ENCODE measurements at places on chromosomes 12 and 14.

DNA sequence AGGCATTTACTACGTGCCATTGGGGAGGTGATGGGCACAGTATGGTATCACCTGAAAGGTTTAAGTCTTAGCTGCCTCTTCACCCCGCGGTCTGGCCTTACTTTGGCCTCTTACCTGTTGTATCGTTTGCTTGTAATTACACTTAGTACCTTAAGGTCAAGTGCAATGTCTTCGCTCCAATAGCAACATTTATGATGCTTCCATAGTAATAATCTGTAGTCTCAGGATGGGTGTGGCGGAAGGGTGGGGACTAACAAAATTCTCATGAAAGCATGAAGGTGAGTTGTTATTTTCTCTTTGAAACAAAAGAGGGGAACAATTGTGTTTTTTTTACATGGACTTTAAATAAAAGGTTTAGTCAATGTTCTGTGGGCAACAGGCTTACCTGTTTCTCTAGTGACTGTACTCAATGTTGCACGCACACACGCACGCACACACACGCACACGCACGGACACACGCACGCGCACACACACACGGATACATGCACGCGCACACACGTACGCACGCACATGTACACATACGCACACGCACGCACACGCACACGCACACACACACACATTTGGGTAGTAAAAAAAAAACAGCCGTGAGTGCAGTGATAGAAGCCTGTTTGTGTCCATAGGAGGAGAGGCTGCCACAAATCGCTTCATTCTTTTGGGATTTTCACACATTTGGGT is 91.4 kb downstream of the DNAH10 start:
- no peak for DNase-seq

DNA sequence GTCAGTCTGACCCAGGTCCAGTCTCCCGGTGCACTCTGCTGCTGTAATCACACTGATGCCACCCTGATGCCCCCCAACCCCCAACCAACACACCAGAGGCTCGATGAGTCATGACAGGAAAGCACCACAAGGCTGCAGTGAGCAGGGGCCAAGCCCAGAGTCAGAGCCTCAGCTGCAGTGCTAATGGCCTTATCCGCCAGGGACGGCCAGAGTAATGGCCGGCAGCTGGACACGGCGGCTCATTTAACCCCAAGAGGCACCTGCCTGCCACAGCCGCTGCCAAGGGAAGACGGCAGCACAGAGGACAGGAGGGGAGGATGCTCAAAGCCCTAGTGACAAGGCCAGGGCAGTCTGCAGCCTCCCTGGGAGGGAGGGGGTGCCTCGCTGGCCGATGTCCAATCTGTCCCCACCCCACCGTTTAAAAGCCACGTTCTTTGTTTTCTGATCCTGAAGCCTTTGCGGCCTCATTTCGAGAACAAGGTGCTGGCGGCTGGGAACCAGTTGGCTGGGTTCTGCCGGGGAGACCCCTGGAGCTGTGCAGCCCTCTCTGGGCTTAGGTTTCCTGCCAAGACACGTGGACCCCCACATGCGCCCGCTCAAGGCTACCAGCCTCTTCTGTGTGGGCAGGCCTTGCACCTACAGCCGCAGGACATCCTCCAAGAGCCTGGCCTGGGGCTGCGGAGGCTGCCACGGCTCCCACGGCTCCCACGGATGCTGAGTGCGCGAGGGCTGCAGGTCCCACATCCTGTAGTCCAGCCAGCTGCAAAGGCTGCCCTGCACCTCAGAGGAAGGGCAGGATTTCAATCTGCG is 13.1 kb downstream of the CCDC85C start:
- DNase-seq, result no peak

GRCh38 chr12:1425396-1425729 is 169.0 kb downstream of the FBXL14 start:
- DNase-seq, result no peak

- no peak for DNase-seq
Measured at GRCh38 chr12:106648736-106649135, 65.9 kb downstream of the RFX4 start.

GRCh38 chr14:32625211-32625610 is 296.1 kb downstream of the AKAP6 start:
- DNase-seq, result no peak

- no peak for DNase-seq
Measured at GRCh38 chr12:124910561-124911478, 3.6 kb downstream of the UBC start.

DNA sequence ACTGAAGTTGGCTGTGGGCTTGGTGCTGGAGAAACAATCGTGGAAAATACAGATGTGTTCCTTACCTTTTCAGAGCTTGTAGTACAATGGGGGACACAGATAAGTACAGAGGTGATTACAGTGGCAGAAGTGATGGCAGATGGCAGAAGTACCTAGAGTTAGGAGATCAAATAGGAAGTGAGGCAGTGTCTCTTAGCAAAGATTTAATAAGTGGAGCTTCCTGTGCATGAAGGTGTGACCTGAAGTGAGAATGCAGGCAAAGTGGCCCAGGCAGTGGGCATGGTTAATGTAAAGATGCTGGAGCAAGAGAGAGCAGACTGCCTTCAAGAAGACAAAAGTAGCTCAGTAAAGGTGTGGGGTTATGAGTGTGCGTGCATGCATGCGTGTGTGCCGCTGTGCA is 16.0 kb downstream of the LRRK2 start:
- DNase-seq, result no peak

DNA sequence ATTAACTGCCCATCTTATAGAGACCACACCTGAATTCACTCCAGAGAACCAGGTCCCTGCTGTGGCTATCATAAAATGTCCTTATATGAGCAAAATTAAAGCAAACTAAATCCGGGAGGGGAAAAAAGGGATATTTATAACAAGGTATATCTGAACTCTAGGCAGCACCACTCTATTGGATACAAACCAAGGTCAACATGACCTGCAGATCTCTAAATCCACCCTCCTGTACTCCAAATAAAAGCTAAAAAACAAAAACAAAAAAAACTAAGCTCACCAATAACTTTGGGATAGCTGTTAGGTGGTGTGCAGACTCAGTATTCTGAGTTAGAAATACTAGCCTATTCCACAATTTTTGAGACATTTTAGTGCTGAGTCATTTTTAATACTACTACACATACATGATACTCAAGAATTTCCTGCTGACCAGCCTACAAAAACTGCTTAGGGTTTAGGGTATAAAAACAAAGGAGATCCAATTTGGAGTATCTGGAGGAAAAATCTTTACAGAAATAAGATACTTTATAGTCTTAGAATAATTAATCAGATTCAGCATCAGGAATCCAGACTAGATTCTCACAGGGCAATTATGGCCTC is 46.6 kb upstream of the LTBP2 start:
- no peak for DNase-seq

- no peak for DNase-seq
Measured at GRCh38 chr14:47442211-47442610, 233.2 kb downstream of the MDGA2 start.

- DNase-seq, result no peak
Measured at GRCh38 chr14:50947446-50947845, 3.2 kb upstream of the PYGL start.

DNA sequence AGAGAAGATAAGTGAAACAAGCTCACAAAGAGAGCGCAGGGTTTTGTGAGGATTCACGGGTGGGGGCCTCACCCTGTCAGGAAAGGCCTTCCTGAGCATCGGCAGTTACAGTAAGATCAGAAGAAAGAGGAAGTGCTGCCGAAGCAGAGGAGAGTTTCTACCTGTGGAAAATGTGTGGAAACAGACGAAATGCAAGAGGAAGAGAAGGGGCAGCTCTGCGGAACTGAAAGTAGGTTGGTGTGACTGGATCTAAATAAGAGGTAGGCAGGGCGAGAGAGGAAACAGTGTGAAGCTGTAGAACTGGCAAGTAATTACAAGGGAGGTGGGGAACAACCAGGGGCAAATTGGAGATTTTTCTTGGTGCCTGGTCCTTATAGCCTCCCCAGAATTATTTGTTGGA is 2.6 kb downstream of the GPR68 start:
- DNase-seq, result no peak

GRCh38 chr12:50053583-50053982 is 3.8 kb upstream of the ASIC1 start:
- no peak for DNase-seq

DNA sequence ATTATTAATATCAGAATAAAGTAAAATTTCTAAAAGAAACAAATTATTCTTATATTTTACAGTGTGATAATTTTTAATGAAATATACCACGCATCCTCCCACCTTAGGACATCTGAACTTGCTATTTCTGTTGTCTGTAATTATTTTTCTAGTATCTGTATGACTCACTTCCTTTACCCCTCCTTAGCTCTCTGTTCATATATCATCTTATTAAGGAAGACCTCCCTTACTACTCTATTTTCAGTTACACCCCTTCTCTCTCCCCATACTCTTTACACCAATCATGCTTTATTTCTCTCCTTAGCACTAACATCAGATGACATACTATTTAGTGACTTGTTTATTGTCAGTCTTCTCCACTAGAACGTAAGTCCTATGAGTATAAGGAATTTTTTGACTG is 34.2 kb upstream of the C12orf50 start:
- DNase-seq, result no peak

- DNase-seq, result no peak
Measured at GRCh38 chr12:19844224-19844623, 404.9 kb downstream of the AEBP2 start.
